ENCODE measurements at places on chromosomes 16 and 17.
A peak's percentile ranks its signal among the peaks of the same experiment; 100 is the strongest.

- DNase-seq, result no peak
Measured at GRCh38 chr16:83328936-83329335, 478.8 kb upstream of the HSBP1 start.

GRCh38 chr17:81710514-81711308 lies 1.4 kb upstream of the SLC25A10 start:
- no peak for DNase-seq

GRCh38 chr16:58107709-58108108 lies 21.5 kb downstream of the CFAP20 start:
- no peak for DNase-seq

DNA sequence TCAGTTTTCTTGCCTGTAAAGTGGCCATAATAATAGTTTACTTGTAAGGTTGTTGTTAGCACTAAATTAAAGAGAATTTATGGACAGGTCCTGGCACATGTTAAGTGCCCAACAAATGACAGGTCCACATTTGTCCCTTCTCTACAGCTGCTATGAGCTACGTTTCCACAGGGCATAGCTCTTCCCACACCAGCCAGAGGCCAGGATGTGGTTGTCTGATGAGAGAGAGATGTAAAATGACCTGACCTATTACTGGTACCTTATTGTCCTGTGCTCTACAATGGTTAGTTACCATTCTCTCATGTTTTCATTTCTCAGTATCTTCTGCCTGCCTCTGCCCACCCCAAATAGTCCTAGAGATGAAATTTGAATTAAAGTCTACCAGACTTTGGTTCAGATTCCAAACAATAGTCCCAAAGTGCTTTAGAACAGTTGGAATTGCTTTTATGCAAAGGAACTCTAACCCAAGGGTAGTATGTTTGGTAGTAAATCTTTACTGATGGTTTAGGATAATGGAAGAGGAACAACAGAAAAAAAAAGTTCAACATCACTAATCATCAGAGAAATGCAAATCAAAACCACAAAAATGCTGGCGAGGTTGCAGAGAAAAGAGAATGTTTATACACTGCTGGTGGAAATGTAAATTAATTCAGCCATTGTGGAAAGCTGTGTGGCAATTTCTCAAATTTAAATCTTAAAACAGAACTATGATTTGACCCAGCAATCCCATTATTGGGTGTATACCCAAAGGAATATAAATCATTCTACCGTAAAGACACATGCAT lies 57.1 kb upstream of the ANKFN1 start:
- DNase-seq, result no peak

DNA sequence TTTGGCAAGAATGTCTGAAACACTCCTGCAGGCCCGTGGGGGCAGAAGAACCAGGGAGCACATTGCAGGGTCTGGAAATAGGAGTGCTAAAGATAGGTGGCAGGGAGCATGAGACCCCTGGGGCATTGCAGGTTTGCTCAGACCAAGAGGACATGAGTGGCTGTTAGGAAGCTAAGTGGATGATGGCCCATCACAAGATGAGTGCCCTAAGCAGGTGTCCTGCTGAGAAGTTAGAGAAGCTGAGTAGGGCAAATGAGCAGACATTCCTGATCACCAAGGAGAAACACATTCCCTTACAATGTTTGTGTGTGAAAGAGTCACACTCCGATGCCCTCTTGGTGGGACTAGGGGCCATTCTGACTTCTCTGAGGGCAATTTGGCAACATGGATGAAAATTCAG lies 9.9 kb downstream of the MLYCD start:
- no peak for DNase-seq

DNA sequence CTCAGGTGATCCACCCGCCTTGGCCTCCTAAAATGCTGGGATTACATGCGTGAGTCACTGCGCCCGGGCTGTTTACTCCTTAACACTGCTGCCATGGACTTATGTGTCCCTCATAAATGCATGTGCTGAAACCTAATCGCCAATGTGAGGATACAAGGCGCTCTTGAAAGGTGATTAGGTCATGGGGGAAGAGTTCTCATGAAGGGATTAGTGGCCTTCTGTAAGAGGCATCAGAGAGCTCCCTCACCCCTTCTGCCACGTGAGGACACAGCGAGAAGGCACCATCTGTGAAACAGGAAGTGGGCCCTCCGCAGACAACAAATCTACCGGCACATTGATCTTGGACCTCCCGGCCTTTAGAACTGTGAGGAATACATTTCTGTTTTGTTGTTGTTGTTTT lies 19.1 kb downstream of the ITPRIPL2 start:
- no peak for DNase-seq

GRCh38 chr16:5581908-5582307 lies 484.3 kb upstream of the EEF2KMT start:
- no peak for DNase-seq

- DNase-seq, result no peak
Measured at GRCh38 chr16:30065943-30066760, 592 bp downstream of the ALDOA start.

DNA sequence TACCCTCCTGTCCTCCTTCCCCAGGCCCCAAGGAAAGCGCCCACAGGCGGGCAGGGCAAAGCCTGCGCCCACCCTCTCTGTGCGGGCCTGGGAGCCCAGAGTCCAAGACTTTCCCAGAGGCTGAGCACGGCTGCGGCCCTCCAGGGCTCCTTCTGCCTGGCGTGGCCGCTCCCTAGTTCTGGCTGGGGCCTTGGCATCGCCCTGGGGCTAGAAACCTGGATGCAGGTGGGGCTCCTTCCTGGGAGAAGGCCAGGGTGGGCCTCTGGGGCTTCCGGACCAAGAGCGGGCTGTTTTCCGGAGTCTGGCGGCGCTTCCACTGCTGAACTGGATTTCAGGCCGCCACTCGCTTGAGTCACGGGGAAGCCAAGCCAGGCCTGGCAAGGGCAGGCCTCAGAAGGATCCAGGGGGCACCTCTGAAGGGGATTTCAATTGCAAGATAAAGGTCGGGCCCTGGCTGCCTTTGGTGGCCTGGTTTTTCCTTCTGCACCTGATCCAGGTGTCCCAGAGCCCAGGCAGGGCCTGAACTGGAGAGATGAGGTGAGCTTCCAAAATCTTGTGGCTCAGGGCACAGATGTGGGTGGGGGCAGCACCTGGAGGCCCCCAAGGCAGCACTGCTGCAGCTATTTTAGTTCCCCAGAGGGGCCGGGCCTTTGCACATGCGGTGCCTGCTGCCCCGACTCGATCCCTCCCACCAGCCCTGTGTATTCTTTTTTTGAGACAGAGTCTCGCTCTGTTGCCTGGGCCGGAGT lies 227.4 kb downstream of the MRTFB start:
- no peak for DNase-seq

DNA sequence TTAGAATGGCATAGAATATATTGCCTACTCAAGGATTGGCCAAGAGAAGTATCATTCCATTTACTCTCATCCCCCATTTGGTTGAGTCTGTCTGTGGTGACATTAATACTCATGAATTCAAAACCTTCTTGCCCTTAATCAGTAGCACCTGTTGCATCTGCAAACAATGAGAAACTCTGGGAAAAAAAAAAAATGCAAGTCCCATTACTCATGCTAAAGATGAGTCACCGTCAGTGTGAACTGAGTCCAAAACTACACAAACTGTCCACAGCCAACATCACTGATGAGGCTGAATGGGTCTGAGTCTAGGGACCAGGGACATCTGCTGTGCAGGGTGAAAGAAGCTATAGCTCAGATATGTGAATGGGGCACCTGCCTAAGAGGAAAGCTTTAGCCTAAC lies 96.9 kb upstream of the ADAMTS18 start:
- peak; percentile 20 for DNase-seq

GRCh38 chr16:12360240-12360639 lies 383.7 kb downstream of the SNX29 start:
- DNase-seq, result no peak

GRCh38 chr17:6072611-6073010 lies 2.4 kb downstream of the WSCD1 start:
- no peak for DNase-seq

- DNase-seq, result no peak
Measured at GRCh38 chr16:35480361-35480760, 2020.9 kb downstream of the TP53TG3F start.

GRCh38 chr17:31523862-31524730 lies 132.6 kb downstream of the RAB11FIP4 start:
- DNase-seq, result no peak

DNA sequence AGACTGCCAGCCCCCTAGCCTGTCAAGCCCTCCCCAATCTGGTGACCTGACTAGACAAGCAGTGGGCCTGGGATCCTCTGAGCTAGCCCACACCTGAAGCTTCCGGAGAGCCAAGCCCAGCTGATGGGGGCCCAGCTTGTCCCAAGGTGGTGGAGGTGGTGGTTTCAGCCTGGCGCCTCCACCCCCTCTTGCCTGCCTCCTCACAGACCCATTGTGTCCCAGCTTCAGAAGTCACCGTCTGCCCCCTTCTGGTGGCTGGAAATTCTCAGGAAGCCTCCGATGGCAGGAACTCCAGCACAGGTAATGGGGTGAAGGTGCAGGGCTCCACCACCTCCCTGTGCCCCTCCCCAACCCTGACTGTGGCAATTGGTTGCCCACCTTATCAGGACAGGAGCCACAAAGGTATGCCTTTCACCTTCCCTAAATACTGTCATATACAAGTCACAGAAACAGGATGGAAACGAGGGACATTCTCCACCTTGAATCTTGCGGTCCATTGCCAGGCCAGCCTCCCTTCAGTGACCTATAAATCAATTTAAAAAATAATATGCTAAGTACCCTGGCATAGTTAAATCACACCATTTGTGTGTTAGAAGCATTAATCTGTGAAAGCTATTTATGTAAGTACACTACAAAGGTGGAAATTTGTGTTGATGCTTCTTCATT lies 66.0 kb upstream of the ZNF423 start:
- DNase-seq, result peak; percentile 4

DNA sequence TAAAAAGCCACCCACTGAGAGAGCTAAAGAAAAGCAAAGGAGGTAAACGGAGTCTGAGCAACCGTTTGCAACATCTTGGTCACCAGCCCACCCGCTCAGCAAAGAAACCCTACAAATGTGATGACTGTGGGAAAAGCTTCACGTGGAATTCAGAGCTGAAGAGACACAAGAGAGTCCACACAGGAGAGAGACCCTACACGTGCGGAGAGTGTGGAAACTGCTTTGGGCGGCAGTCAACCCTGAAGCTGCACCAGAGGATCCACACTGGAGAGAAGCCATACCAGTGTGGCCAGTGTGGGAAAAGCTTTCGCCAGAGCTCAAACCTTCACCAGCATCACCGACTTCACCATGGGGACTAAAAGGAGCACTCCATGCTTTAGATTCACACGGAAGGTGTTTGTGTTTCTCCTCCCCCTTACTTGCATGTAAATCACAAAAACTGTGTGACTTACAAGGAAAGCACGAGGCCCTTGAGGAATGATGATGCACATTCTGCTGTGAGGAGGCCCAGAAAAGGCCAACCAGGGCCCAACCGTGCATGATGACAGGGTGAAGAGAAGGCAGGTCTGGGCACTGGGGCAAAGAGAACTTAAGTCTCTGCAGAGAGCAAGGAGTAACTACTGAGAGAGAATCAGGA lies 7.7 kb downstream of the ZNF174 start:
- no peak for DNase-seq

DNA sequence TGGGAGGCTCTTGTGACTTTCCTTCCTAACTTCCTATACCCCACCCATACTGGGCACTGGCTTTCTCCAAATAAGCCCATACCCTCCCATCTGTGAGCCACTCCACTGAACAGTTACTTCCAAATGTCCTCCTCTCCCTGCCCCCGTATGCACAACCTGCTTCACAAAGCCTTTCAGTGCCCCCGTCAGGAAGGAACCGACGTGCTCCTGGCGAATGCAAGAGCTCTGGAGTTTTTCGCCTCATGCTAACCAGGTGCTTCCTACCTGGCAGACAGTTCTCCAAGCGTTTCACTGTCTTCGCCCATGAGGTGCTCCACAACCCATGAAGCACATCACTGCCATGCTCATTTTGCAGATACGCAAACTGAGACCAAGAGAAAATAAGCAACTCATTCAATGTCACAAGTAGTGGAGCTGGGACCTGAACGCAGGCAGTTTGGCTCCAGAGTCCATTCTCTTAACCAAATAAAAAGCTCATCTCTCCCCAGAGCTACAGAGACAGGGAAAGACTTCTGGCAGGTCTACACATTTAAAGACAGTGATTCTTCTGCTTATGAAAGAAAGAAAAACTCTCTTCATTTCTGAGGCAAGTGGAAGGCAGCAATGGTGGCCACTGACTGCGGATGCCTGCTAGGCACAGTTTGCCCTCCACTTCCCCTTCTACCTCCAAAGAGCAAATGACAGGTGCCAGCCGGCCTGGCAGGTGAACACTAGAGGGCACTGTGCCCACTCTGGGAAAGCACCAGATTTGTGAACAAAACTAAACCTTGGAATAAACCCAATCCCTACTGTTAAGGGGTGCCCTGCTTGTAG lies 23.8 kb downstream of the SPHK1 start:
- no peak for DNase-seq

DNA sequence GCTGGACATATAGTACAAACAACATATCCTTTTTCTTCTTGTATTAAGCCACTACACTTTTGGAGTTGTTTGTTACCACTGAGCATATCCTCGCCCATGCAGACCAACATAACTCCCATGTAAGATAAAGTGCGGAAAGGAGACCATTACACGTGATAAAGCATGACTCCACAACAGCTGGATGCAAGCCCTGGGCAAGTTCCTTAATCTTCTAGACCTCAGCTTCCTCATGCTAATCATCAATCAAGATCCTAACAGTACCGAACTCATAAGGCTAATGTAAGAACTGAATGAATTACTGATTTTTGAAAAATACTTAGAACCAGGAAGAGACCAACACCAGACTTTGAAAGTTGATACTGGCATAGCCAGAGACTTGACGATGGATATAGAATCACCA lies 47.0 kb upstream of the GSG1L start:
- DNase-seq, result no peak
